ENCODE measurements at places on chromosomes 4 and X.

- DNase-seq: no peak
These were observed 28.5 kb upstream of the CRMP1 start for GRCh38 chr4:5921101-5921980.

DNA sequence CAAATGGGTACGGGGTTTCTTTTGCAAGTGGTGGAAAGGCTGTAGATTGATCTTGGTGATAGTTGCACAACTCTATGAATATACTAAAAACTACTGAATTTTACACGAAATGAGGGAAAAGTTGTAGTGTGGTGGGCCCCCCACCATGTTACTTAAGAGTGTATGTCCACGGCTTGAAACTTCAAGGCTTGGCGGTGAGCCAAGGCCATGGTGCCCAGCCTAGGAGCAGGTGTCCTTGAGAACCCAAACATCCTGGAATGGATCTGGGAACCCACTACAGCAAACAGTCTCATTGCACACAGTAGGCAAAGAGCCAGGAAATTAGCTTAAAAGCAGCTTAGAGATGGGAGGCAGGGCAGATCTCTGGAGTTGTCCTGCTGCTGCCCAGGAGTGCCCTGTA, 62.9 kb downstream of the BRCC3 start:
- DNase-seq: no peak

- DNase-seq: no peak
These were observed 1054.3 kb downstream of the FAT4 start for GRCh38 chr4:126369076-126369475.

DNA sequence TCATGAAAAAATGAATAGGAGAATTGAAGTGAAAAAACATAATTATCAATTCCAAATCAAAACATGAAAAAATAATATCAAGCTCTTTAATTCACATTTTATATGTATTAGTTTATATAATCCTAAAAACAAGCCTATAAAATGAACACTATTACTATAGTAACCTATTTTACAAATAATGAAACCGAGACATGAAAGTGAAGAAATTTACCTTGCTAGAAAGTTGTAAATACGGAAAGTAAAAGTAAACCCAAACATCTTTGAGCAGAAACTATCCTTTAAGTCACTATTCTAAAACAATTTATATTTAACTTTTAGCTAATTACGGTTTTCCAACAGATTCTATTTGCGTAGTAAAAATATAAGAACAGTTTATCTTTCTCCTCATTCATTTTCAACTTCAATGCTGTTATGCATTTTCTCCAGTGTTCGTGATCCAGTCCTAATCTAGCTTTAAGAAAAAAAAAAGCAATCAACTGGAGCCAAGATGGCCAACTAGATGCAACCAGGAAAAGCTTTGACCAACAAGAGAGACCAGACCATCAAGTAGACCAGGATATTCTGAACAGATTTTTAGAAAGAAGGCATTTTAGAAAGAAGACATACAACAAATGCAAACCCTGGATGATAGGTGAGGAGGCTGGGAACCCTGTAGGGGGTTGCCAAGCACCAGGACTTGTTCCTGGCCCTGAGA, 67.0 kb downstream of the DDX53 start:
- no peak for DNase-seq

DNA sequence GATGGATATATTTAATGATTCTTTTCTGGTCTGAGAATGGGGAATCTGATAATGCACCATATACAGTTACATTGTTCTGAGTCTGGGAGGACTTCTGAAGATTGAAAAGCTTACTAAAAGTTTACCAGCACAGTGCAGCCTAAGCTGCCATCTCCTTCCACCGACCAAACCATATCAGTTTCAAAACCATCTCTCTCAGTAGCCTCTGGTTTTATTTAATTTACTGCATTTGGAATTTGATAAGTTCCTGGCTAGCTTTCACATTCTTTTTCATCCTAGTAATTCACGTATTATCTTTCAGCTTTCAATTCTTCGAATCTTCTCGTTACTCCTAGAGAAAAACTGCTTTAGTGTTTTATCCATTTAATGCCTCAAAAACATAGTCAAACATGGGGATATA, 181.4 kb upstream of the HCCS start:
- DNase-seq: no peak

DNA sequence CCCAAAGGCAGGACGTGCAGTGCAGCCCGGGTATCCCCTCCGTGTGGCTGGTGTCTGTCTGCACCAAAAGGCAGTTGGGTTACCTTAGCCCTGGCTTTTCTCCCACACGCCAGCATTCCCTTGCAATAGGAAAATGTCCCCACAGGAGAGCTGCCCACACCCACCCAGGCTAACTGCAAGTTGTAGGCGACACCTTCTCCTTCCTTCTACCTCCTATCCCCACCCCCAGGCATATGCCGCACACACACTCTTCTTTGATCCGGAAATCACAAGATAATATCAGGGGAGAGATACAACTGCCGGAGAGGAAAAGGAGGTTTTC, 444 bp upstream of the APBB2 start:
- DNase-seq: no peak

GRCh38 chr4:22115262-22115661, 166.7 kb upstream of the KCNIP4 start:
- no peak for DNase-seq

DNA sequence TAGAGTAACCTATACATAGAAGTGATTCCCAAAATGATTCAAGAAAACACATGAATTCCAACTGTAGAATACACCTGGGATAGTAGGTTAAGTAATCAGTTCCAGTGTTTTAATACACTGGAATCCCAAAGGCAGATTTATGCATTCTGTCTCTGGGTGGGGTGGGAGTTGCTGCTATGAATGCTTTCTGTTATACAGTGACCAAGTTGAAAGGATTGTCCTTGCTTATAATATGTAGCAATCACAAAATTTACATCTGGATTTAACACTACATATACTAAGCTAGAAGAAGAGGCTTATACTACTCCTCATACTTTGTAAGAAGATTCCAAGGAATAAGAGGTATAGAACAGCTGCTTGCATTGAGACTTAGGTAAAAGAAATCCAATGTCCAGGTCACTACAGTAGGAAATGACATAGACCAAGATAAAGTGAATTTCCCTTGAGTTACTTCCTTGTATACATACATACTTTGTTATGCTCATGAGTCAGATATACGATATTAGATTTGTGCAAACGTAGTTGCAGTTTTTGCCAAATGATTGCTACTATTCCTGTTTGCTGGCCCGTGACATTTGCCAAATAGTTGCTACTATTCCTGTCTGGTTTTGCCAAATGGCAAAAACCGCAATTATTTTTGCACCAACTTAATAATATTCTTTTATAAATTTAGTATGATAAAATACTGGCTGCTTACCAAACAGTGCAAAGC, 210.5 kb upstream of the DIAPH2 start:
- no peak for DNase-seq

GRCh38 chr4:14428125-14428524, 574.2 kb upstream of the CPEB2 start:
- no peak for DNase-seq

DNA sequence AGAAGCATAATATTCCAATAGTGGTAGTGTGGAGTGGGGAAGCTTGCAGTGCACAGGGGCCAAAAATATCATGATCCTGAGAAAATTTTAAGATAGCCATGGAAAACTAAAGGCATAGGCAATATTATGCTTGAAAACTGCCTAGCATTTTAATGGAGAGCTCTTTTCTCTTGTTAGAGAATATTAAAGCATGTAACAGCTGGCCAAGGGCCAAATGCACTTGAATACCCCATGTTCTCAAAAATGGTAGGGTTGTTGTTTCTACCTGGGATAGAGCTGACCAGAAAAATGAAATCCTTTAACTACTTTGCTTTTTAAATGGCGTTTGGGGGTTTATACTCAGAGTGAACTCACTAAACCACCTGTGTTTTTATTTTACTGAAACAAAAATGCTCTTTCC, 739.6 kb upstream of the SLIT2 start:
- DNase-seq: no peak

DNA sequence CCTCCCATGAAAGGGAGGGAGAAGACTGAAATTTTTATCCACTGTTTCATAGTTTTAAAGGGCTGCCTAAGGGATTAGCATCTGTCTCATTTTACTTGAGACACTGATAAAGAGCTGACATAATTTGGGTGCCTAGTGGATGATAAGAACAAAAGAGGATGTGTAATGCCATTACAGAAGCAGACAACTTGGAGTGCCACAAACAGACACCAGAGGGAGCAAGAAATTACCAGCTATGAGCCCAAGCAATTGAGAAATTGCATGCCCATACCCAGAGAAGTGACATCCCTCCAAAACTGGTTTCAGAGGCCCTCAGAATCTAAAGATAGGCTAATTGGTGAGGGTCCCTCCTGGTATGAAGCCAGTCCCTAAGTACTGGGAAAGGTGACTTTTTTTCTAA, 38.5 kb upstream of the POU3F4 start:
- DNase-seq: no peak

DNA sequence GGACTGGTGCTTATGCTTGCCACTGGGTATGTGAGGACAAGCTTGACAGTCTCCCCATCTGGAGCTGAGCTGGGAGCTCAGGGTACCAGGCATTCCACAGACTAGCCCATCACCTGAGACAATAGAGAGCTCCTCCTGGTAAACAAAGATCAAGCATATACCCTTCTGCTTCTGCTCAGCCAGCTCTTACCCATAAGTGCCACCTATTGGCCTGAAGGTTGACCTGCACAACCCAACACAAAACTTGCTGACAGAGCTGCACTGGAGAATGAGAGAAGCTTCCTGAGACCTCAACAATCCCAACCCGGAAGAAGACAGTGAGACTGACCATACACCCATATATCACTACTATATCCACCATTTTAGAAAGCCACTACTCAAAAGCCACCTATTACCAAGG, 1049.2 kb upstream of the INTU start:
- DNase-seq: no peak

GRCh38 chrX:110282922-110283321, 35.0 kb downstream of the AMMECR1 start:
- no peak for DNase-seq

DNA sequence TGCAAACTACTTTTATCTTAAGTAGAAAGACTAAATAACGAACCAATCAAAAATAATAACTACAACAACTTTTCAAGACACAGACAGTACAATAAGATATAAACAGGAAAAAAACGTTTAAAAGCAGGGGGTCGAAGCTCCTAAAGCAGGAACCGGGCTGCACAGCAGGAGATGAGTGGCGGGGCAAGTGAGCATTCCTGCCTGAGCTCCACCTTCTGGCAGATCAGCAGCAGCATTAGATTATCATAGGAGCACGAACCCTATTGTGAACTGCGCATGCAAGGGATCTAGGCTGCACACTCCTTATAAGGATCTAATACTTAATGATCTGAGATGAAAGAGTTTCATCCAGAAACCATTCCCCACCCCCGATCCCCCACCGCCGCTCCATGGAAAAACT, 146.2 kb downstream of the TEX11 start:
- DNase-seq: no peak

DNA sequence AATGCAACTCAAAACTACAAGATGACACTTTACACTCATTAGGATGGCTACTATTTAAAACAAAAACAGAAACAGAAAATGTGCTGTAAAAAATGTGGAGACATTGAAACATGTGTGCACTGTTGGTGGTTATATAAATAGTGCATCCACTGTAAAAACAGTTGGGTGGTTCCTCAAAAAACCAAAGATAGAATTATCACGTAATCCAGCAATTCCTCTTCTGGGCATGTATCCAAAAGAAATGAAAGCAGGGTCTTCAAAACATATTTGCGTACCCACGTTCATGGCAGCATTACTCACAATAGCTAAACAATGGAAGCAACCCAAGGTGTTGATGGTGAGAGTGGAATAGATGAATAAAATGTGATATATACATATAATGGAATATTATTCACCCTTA, 967.2 kb downstream of the TRAM1L1 start:
- no peak for DNase-seq

GRCh38 chr4:82898322-82899243, 2.0 kb upstream of the THAP9 start:
- no peak for DNase-seq

DNA sequence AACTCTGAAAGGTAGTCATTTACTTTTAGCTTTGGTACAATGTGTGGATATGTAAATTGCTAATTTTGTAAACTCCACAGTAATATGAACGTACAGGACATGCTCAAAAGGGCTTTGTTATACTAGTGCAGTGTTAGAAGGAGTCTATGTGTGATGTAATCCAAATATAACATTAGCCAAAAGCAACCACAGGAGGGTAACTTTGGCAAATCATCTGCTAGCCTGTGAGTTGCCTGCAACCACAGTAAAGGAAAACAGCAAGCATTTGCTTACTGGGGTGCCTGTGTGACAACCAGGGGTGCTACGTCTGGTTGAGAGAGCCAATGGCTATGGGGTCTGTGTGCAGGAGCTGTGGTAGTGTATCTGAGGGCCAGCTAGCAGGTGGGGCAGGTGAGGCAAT, 245.8 kb downstream of the ADAMTS3 start:
- no peak for DNase-seq

DNA sequence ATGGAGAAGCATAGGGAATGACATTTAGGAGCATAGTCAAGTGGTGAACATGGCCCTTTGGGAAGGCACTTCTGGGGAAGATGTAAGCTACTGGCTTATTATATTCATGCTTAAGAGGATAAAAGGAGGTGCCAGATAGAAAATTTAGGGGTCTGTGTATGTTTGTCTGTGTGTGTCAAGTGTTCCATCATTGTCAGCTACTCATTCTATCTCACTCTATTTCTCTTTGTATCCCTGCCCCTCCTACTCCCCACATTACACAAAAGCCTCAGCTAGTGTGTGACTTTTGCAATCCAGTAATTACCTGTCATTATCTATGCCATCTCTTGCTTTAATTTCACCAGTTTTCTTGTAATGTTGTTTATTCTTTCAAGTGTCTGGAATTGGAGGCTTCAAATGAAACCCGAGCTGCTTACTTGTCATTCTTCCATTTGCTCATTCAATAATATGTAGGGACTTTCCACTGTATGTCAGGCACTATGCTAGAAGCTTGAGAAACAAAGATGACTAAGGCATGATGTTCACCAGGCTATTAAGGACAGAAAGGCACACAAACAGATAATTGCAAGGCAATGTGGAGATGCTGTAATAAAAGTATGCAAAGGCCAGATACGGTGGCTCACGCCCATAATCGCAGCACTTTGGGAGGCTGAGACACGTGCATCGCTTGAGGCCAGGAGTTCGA, 229.8 kb upstream of the TEX13C start:
- DNase-seq: no peak

DNA sequence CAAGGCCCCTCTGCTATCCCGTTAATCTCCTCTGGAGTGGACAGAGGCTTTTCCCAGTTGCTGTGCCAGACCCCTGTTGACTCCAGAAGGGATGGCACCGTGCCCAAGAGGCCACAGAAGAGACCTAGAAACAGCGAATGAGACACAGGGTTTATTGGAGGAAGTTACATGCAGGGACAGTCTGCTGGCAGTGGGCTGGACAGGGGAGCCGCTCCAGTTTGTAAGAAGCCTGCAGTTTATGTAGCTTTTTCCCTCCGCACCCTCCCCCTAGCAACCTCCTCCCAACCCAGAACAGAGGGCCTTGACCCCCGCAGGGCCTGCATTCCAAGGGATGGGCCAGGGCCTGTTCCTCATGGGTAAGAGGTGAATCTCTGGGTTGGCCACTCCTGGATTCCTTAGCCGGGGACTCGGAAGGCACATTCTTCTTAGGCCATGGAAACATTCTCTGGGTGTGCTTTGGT, 216.8 kb upstream of the PSAPL1 start:
- DNase-seq: no peak

GRCh38 chrX:44303119-44303518, 40.4 kb downstream of the EFHC2 start:
- DNase-seq: no peak

- no peak for DNase-seq
These were observed 272.8 kb upstream of the PUDP start for GRCh38 chrX:7420717-7421116.

Data from NCI-H1694 (cell line).